Hepatocyte (in vitro differentiated cells): ENCODE measurements at places on chromosomes 13 and 19. TPM values are rescaled to one million over a fixed set of nuclear protein-coding genes. Genes with fewer than 3 reads are reported as not detected.

DNA sequence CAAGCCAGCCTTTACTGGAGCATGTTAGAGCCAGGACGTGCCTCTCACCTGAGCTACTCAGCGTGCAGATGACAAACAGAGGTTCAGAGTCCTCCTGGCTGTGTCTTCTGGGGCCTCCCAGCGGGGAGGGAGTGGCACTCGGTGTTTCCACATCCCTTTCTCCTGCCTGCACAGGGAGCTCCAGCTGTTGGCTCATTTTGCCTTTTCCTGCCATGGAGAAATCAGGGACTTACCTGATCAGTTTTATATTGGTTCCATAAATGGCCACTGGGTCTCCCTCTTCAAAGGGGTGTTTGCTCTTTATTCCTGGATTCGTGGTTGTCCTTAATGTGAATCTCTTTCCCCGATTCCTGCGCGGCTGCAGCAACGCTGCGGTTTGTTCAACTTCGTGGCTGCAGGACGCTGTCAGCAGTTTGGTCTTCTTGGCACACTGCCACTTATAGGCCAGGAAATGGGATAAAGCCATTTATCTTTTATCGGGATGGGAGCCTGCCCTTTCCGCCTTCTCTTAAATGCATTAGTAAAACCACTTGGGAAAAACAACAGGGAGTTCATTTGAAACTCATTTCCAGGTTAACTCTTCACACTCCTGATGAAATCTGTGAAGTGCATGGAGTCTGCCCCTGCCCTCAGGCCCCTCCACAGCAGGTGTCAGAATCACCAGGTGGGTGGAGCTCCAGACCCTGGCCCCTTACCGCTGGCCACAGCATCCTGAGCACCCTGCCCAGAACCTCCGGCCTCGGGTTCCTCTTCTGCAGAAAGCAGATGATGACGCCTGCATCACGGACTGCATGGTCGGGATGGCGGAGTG lies 39.8 kb upstream of the MCF2L start:
- H3K4me3 ChIP-seq = no peak overlapping the region
- H3K27ac ChIP-seq = peak overlapping the region; percentile 77
- peaks cover 20% of the 10 kb centered on the region for H3K4me1 ChIP-seq
- DNase-seq = peak; percentile 81

- no peaks in the 10 kb centered on the region for H3K4me1 ChIP-seq
- peaks cover 3% of the 10 kb centered on the region for H3K27me3 ChIP-seq
- H3K27ac ChIP-seq = no peak overlapping the region
- no peak for DNase-seq
- no peak overlapping the region for H3K4me3 ChIP-seq
- H3K36me3 ChIP-seq = no peaks in the 10 kb centered on the region
These were observed 20.5 kb downstream of the NCAN start for GRCh38 chr19:19232261-19232721.

DNA sequence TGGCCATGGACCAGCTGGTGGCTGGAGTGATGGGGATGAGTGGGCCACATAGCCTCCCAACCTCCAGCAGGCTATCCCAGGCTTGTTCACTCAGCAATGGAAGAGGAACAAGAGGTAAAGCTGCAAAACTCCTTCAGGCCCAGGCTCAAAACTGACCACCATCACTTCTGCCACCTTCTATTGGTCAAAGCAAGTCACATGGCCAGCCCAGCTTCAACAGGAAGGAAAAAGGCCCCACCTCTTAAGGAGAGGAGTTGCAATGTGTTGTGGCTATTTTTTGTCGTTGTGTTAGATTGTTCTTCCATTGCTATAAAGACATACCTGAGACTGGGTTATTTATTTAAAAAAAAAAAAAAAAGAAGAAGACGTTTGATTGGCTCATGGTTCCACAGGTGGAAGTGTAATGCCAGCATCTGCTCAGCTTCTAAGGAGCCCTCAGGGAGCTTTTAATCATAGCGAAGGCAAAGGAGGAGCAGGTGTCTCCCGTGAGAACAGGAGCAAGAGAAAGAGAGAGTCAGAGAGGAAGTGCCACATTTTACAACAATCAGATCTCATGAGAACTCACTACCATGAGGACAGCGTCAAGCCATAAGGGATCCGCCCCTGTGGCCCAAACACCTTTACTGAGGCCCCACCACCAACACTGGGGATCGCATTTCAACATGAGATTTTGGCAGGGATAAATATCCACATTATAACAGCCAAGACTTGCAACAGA lies 5.4 kb downstream of the IGSF23 start:
- no peak overlapping the region for H3K27ac ChIP-seq
- no peaks in the 10 kb centered on the region for H3K27me3 ChIP-seq
- no peaks in the 10 kb centered on the region for H3K36me3 ChIP-seq
- H3K4me3 ChIP-seq = no peak overlapping the region
- peaks cover 15% of the 10 kb centered on the region for H3K4me1 ChIP-seq
- DNase-seq = no peak

- no peaks in the 10 kb centered on the region for H3K27me3 ChIP-seq
- H3K27ac ChIP-seq = no peak overlapping the region
- H3K36me3 ChIP-seq = no peaks in the 10 kb centered on the region
- DNase-seq = peak; percentile 68
- H3K4me3 ChIP-seq = no peak overlapping the region
- peaks cover 18% of the 10 kb centered on the region for H3K4me1 ChIP-seq
These were observed 6.0 kb upstream of the TNFAIP8L1 start for GRCh38 chr19:4633140-4633967.

ZNF177 gene
- 5.2 and 5.5 TPM in 2 replicates for total RNA-seq

CEACAM20 gene
- total RNA-seq = 1.5 and 1.6 TPM in 2 replicates
